ENCODE measurements at places on chromosomes 11 and 22. TPM values are rescaled to one million over a fixed set of nuclear protein-coding genes. Genes with fewer than 3 reads are reported as not detected.
A peak's percentile ranks its signal among the peaks of the same experiment; 100 is the strongest.

Gene PTPRCAP
- 34.0 TPM for total RNA-seq

GRCh38 chr22:49871482-49871881 is 17.8 kb downstream of the ZBED4 start:
- DNase-seq: no peak

GRCh38 chr11:19979519-19979845 is 180.8 kb downstream of the DBX1 start:
- DNase-seq: no peak

GRCh38 chr22:27518531-27519340 is 282.8 kb downstream of the MN1 start:
- DNase-seq: no peak

DNA sequence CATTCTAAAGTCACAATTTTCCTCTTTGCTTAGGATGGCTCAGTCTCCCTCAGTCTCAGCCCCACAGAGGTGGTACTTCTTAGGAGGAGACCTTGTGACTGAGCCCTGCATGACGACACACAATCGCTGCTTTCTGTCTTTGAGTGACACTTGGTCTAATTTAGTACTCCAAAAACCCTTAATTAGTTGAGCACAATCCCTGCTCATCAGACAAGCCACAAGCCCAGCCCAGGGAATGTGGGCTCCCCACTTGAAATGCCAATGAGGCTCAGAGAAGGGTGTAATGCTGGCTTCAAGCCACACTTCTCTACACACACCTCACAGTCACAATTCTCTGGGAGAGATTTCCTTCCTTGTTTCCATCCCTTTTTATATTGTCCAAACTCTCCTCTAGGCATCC is 101.8 kb downstream of the FEZ1 start:
- DNase-seq: no peak

DNA sequence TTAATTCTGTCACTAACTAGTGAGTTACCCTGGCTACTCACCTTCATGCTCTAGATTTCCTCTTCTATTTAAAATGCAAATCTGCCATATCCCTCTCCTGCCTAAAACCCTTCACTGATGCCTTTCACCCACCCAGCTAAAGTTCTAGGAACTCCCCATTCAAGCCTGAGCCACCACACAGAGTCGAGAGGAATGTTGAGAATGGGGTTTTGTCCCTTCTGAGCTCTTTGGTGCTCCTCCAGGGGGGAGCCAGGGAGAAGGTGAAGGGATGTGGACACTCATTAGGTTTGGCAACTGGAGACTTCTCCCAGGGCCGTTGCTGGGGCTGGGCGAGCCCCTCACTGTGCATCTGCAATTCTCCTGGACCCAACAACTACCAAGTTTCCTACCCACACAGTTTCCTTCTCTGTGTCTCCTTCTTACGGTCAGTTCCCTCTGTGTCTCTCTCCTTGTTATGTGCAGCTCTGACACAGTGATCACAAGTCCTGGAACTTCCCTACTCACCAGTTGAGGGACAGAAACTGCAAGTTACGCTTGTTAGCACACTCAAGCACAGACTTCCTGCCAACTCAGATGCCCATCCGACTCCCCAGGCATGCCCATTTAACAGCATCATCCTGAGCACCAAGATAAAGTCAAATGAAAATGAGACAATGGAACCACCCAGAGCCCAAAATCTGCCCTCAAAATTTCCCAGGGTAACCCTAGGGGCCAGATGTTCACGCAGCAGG is 6.5 kb upstream of the IL10RA start:
- DNase-seq: peak; percentile 57

Gene SLC22A9
- not detected for total RNA-seq

GRCh38 chr11:24457985-24458384 is 38.9 kb upstream of the LUZP2 start:
- DNase-seq: no peak

Gene KIRREL3
- total RNA-seq: 0.22 TPM

DNA sequence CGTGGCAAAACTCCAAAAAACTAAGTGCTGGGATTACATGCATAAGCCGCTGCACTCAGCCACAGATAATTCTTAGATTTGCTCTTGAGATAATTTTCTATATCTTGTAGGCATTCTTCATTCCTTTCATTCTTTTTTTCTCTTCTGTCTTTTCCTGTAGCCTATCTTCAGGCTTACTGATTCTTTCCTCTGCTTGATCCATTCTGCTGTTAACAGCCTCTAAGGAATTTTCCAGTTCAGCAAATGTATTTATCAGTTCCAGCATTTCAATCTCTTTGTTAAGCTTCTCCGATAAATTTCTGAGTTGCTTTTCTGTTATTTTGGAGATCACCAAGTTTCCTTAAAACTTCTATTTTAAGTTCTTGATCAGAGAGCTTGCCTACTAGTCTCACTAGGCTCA is 46.7 kb downstream of the SMC1B start:
- DNase-seq: no peak

DNA sequence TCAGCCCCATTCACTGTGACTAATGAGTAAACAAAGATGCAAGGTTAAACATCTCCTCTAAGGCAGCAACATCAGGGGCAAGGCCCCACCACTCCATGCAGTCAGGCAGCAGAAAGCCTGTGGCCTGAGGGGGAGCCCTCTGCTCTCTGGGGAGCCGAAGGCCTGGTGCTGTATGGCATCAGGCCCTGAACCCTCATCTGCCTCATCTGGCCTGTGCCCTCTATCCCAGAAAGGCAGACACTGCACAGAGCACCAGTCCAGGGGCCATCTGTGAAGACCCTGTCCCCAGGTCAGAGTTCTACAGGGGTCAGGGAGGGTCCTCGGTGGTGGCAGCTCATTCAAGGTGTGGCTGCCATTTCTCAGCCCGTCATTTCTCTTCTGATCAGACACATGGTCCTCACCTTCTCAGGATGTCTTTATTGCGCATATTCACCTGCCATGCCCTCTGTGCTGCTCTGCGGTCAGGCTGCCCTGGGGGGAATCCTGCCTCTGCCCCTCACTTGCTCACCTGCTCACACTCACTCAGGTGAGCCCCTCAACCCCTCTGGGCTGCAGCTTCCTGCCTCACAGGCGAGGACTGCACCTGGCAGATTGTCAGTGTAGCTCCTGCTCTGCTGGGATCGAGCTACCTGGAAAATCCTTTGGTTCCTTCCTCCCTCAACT is 103.1 kb upstream of the PITPNB start:
- DNase-seq: no peak

DNA sequence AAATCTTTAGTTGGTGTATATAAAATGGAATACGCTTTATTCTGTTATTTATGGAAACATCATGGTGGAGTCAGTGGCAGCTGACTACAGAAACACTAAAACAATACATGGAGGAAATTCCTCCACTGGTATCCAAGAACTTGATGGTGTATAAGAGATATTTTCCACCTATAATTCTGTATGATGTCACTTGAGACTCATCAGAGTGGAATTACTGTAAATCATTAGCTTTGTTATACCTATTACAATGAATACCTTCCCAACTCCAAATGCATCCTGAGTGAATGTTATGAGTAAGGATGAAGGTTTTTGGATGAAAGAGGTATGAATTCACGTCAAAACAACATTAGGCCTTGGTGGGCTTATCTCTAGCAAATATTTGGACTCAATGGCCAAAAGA is 258.5 kb upstream of the SORL1-AS1 start:
- DNase-seq: no peak

Gene TRPC6
- total RNA-seq: 13.0 TPM

DNA sequence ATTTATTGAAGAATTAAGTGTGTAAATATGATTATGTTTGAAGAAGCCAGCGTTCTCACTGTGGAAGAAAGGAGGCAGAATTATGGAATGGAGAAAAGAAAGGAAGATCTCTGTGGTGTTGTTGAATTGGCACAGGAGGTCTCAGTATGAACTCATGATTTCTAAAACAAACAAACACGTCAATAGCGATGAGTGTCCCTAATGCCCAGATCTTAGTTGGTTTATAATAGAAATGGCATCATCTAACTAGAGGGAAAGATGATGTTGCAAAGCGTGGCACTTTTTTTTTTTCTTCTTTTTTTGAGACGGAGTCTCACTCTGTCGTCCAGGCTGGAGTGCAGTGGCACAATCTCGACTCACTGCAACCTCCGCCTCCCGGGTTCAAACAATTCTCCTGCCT is 39.2 kb upstream of the SLN start:
- DNase-seq: no peak

GRCh38 chr11:67279589-67280340 is 9.3 kb upstream of the ANKRD13D start:
- DNase-seq: no peak

- peak; percentile 32 for DNase-seq
Observed at GRCh38 chr22:42430528-42431125, 1.6 kb downstream of the NFAM1 start.

Gene PHF21B
- total RNA-seq: 0.06 TPM

- DNase-seq: no peak
Observed at GRCh38 chr22:41034706-41035105, 57.7 kb upstream of the EP300 start.

Gene CHADL
- 3.3 TPM for total RNA-seq

- no peak for DNase-seq
Observed at GRCh38 chr11:61751384-61751783, 1.1 kb upstream of the MYRF start.

- DNase-seq: no peak
Observed at GRCh38 chr11:119322360-119322739, 5.4 kb upstream of the MCAM start.

GRCh38 chr11:86414032-86414431 is 39.3 kb downstream of the CCDC81 start:
- DNase-seq: no peak

DNA sequence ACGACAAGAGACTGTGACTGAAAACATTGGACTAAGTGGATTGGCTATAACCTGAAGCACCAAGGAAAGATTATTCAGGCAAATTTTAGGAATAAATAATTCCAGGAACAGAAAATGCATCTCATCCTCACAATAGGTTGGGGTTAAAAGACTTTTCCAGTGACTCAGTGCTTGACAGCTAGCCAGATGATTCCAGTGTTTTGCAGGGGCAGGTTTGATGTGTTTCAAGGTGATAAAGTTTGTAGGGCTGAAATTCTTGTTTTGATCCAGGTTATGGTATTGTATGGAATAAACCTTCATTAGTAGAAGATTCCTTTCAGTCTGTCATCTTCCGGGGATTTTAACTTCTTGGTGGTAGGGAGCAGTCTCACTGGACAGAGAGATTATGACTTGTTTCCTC is 2.3 kb downstream of the EXT2 start:
- DNase-seq: no peak

Gene RAG2
- not detected for total RNA-seq

Gene PATE4
- total RNA-seq: not detected

Gene C22orf15
- 0.29 TPM for total RNA-seq

Gene AP1B1
- total RNA-seq: 76.5 TPM

DNA sequence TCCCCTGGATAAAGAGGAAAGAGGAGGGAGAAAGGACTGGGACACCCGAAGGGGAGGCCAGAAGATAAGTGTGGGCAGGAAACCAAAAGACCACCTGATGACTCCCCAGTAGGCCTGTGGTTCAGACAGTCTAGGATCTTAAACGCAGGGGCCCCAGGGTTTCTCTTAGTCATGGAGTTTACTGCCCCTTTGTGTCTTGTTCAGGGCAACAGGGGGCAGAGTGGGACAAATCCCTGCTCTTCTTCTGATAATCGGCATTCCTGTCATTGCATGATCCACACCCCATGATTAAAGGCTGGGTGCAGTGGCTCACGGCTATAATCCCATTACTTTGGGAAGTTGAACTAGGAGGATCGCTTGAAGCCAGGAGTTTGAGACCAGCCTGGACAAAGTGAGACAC is 4.7 kb upstream of the TMPRSS13 start:
- peak; percentile 2 for DNase-seq

DNA sequence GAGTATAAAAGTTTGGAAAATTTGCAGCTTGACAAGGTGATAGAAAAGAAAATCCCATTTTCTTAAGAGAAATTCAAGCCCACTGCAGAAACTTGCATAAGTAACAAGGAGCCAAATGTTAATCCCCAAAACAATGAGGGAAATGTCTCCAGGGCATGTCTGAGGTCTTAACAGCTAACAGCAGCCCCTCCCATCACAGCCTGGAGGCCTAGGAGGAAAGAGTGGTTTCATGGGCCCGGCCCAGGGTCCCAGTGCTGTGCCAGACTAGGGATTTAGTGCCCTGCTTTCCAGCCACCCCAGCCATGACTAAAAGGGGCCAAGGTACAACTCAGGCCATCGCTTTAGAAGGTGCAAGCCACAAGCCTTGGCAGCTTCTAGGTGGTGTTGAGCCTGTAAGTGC is 123.7 kb upstream of the TRPC6 start:
- no peak for DNase-seq

Gene RFPL3
- not detected for total RNA-seq

DNA sequence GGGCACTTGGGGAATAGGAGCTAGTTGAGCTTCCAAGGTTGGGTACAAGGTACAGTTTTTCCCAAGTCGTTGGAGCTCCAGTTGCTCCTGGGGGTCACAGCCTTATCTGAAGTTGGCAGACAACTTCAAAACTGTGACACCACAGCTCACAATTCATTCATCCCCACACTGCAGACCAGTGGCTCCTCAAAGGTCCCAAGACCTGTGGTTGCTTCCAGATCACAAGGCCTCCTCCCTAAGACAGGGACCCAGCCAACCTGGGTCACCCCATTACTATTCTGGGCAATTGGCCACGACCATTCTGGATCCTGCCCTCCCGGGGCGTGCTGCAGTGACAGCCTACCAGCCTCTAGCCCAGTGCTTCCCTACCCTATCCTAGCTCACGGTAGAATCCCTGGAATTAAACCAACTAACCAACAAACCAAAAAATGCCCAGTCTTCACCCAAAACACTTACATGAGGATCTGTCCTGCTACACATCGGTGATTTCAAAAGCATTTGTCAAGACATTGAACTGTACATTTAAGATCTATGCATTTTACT is 862 bp upstream of the PDXP start:
- DNase-seq: no peak

GRCh38 chr11:14898355-14898754 is 6.3 kb upstream of the CYP2R1 start:
- no peak for DNase-seq

GRCh38 chr11:103050351-103050750 is 41.6 kb downstream of the DCUN1D5 start:
- no peak for DNase-seq

DNA sequence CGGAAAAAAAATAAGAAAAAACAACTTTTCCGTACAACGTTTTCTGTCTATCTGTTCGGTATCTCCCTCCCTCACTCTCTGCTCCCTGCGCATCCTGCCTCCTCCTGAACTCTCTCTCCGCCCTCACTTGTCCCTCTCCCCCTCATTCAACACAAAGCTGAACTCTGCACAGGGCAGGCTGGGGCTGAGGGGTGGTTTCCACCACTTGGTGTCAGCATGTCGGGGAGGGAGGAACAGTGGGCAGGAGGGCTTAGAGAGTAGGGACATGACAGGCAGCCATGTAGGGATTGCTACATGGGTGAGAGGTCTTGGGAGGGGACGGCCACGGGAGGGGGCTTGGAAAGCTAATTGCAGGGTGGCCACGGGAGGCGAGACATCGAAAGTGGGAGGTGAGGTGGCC is 17.6 kb downstream of the SLC22A12 start:
- DNase-seq: no peak

Gene ROM1
- total RNA-seq: 5.6 TPM

DNA sequence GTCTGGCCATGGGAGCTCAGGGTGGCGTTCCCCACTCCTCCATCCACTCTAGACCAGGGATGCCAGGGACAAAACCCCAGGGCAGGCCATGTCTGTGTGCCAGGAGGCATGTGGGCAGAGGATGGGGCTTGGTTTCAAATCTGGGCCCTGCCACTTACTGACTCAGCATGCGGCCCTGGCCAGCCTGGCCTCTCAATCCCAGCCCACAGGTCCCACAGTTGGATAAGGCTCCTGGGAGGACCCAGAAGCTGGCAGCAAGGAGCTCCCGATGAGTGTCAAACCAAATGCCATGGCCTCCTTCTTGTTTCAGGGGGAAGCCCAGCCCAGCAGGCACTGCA is 1290.4 kb downstream of the BRD1 start:
- no peak for DNase-seq

GRCh38 chr11:9838961-9839360 is 175.1 kb downstream of the SWAP70 start:
- no peak for DNase-seq
